ENCODE measurements at places on chromosomes 2 and 18.
A peak's percentile ranks its signal among the peaks of the same experiment; 100 is the strongest.

- H3K27me3 ChIP-seq, result no peaks in the 10 kb centered on the region
These were observed 3.7 kb downstream of the EEF1B2 start for GRCh38 chr2:206163251-206163880.

GRCh38 chr2:13240789-13241487, 524.2 kb downstream of the TRIB2 start:
- DNase-seq, result no peak
- H3K4me1 ChIP-seq, result no peaks in the 10 kb centered on the region
- H3K4me3 ChIP-seq, result no peak overlapping the region
- no peaks in the 10 kb centered on the region for H3K36me3 ChIP-seq

GRCh38 chr2:20242727-20243377, 17.9 kb upstream of the SDC1 start:
- H3K36me3 ChIP-seq, result peaks cover 15% of the 10 kb centered on the region
- H3K4me3 ChIP-seq, result no peak overlapping the region
- no peak for DNase-seq
- H3K4me1 ChIP-seq, result peaks cover 19% of the 10 kb centered on the region
- no peaks in the 10 kb centered on the region for H3K27me3 ChIP-seq

DNA sequence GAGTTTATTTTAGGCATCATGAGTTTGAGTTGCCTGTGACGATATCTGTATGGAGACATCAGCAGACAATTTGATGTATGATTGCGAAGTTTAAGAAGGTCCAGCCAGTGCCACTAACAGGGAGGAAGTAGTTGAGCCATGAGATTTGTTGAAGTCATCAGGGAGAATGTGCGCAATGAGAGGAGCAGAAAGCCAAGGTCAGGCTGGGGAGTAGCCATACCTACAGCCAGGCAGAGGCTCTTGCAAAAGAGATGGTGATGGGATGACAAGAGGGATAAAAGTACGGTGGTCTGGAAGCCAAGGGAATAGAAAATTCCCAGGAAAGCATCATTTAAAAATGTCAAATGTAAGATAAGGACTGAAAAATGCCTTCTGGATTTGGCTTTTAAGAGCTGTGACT, 51.2 kb downstream of the LIMS1 start:
- H3K4me1 ChIP-seq, result peaks cover 22% of the 10 kb centered on the region
- H3K36me3 ChIP-seq, result no peaks in the 10 kb centered on the region
- H3K4me3 ChIP-seq, result no peak overlapping the region

- H3K4me1 ChIP-seq, result peaks cover 10% of the 10 kb centered on the region
- no peak overlapping the region for H3K27ac ChIP-seq
- H3K4me3 ChIP-seq, result no peak overlapping the region
- H3K36me3 ChIP-seq, result no peaks in the 10 kb centered on the region
- no peaks in the 10 kb centered on the region for H3K27me3 ChIP-seq
- DNase-seq, result no peak
These were observed 152.6 kb upstream of the KYNU start for GRCh38 chr2:142724713-142725349.

- DNase-seq, result no peak
- H3K27me3 ChIP-seq, result peaks cover 10% of the 10 kb centered on the region
- peaks cover 15% of the 10 kb centered on the region for H3K4me1 ChIP-seq
These were observed 36.3 kb downstream of the VWA3B start for GRCh38 chr2:98123286-98123685.

- no peaks in the 10 kb centered on the region for H3K27me3 ChIP-seq
- no peak overlapping the region for H3K4me3 ChIP-seq
These were observed 18.2 kb downstream of the WDR35 start for GRCh38 chr2:19971691-19972090.

DNA sequence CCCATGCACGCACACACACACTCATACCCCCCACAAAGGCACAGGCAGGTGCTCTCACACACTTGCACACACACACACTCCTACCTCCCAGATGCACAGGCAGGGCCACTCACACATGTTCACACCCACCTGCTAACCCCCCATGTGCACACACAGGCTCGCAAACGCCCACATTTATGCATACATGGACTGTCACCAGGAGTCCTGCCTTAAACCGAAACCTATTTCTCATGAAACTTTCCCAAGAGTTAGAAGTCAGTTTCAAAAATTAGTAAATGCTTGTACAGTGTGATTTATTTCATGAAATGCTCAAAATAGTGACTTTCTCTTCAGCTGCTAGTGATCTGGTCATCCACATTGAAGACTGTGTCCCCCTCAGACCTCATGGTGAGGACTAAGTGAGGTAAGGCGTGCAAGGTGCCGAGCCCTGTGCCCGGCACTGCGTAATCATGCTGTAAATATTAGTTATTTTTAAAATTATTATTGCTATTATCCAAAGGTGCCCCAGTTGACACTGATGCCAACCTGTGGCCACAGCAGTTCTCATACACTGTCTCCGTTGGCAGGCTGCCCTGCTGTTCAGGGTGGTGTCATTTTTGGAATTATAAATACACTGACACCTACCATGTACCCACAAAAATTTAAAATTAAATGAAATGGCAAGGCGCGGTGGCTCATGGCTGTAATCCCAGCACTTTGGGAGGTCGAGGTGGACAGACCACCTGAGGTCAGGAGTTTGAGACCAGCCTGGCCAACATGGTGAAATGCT, 12.4 kb downstream of the CNNM4 start:
- H3K4me1 ChIP-seq, result no peaks in the 10 kb centered on the region
- DNase-seq, result no peak
- no peaks in the 10 kb centered on the region for H3K27me3 ChIP-seq
- no peak overlapping the region for H3K4me3 ChIP-seq
- no peak overlapping the region for H3K27ac ChIP-seq
- no peaks in the 10 kb centered on the region for H3K36me3 ChIP-seq

DNA sequence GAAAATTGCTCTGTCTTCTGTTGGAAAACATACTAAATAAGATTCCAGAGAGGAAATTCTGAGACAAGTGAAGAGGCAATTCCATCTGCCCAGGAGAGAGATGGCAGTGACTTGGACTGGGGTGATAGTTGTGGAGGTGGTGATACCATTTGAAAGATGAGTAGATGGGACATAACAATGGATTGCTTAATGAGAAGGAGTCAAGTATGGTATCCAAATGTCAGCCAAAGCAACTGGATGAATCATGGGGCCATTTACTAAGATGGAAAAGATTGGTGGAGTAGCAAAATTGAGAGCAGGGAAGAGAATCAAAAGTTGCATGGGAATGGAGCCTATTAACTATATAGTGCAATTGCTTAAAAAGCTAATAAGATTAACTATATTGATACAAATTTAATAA, 222.1 kb downstream of the ETAA1 start:
- no peaks in the 10 kb centered on the region for H3K36me3 ChIP-seq
- DNase-seq, result no peak
- no peak overlapping the region for H3K27ac ChIP-seq
- no peaks in the 10 kb centered on the region for H3K4me1 ChIP-seq
- no peak overlapping the region for H3K4me3 ChIP-seq

DNA sequence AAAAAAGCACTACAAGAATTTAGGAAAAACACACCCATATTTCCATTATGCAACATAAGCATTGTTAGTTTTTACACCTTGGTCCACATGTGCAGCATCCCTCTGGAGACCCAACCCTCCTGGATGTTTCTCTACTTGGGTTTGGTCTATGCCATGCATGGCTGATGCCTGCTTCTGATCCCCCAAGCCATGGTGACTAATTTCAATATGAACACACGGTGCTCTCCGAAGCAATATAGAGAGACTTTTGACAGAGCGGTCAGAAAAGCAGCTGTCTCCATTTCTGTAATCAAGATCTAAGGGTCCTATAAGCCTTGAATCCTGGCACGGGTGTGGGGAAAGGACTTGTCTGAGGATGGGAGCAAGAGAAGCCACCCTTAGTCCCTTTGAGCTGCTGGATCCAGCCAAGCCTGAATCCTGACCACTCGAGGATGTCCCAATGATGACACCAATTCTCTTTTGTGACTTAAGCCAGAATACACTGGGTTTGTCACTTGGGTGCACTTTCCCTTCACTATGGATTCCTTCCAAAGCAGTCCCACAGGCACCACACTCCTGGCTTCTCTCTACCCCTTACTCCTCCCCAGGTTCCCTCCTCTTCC, 91.5 kb downstream of the ACTR2 start:
- H3K4me3 ChIP-seq, result no peak overlapping the region
- no peak for DNase-seq
- no peak overlapping the region for H3K27ac ChIP-seq
- H3K27me3 ChIP-seq, result no peaks in the 10 kb centered on the region

- no peaks in the 10 kb centered on the region for H3K36me3 ChIP-seq
- no peak overlapping the region for H3K27ac ChIP-seq
- no peak for DNase-seq
- H3K4me1 ChIP-seq, result peaks cover 7% of the 10 kb centered on the region
- H3K27me3 ChIP-seq, result peaks cover 5% of the 10 kb centered on the region
These were observed 13.9 kb upstream of the NFATC1 start for GRCh38 chr18:79381811-79382311.

- DNase-seq, result no peak
- no peak overlapping the region for H3K4me3 ChIP-seq
- H3K36me3 ChIP-seq, result no peaks in the 10 kb centered on the region
These were observed 851.4 kb downstream of the BCL11A start for GRCh38 chr2:59702026-59702425.

DNA sequence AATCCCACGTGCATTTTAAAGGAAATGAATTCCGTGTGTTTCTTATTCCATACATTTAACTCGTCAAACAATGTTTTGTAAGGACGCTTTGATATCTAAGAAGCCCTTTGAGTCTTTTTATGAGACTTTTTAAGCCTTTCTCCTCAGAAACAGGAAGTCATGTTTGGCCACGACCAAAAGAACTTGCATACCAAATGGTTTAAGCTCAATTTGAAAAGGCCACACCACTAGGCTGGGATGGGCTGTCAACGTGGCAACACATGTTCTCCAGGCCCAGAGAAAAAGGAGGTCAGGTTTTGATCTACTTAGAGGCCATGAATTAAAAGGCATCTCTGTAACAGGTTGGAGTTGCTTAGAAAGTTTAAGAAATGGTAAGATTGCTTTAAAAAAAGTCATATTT, 441.8 kb downstream of the CMPK2 start:
- H3K4me3 ChIP-seq, result peak overlapping the region; percentile 12
- peaks cover 56% of the 10 kb centered on the region for H3K4me1 ChIP-seq
- DNase-seq, result no peak
- H3K27me3 ChIP-seq, result no peaks in the 10 kb centered on the region

DNA sequence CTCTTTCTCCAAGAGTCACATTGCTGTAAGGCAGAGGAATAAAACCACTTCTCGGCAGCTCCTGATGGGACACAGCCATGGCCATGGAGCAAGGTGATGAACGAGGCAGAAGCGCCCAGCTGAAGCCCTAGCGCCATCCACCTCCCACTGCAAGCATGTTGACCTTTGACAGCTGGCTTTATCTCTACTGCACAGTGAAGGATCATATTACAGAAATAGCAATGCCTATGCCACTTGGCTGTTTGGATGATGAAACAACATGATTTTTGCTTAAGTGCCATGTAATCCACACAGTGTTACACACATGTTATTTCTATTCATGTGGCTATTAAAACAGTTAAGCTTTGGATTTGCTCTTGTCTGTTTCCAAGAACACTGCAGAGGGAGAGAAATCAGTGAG, 167.7 kb downstream of the VAPA start:
- no peak for DNase-seq
- no peaks in the 10 kb centered on the region for H3K27me3 ChIP-seq
- peaks cover 42% of the 10 kb centered on the region for H3K4me1 ChIP-seq
- H3K27ac ChIP-seq, result no peak overlapping the region
- H3K36me3 ChIP-seq, result peaks cover 18% of the 10 kb centered on the region
- H3K4me3 ChIP-seq, result no peak overlapping the region

- H3K4me1 ChIP-seq, result peaks cover 31% of the 10 kb centered on the region
- peak overlapping the region; percentile 98 for H3K27ac ChIP-seq
- no peak overlapping the region for H3K4me3 ChIP-seq
- DNase-seq, result no peak
- H3K36me3 ChIP-seq, result no peaks in the 10 kb centered on the region
These were observed 57.1 kb downstream of the ZFP36L2 start for GRCh38 chr2:43169099-43169945.

DNA sequence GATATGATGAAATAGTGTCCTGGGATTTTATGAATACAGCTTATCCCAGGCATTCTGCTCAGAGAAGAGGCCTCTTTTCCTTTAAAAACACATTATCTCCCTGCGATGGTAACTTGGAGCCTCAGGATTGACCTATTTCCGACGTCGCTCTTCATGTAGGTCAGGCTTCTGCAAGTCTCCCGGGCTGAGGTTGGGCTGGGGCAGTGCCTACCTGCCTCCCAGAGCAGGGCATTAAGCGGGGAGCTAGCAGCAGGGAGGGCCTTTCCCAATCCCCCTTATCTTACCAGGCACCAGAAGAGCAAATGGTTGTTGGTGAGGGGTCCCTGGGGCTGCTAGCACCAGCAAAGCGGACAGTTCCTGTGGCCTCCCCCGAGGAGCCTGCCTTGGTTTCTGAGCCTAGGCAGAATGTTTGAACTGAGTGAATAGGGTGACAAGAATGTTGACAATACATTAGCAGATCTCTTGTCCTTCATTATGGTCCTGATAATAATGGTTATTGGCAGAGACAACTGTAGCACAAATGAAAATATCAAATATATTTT, 60.2 kb downstream of the TRPM8 start:
- peaks cover 28% of the 10 kb centered on the region for H3K4me1 ChIP-seq
- no peak overlapping the region for H3K4me3 ChIP-seq
- H3K27me3 ChIP-seq, result no peaks in the 10 kb centered on the region

DNA sequence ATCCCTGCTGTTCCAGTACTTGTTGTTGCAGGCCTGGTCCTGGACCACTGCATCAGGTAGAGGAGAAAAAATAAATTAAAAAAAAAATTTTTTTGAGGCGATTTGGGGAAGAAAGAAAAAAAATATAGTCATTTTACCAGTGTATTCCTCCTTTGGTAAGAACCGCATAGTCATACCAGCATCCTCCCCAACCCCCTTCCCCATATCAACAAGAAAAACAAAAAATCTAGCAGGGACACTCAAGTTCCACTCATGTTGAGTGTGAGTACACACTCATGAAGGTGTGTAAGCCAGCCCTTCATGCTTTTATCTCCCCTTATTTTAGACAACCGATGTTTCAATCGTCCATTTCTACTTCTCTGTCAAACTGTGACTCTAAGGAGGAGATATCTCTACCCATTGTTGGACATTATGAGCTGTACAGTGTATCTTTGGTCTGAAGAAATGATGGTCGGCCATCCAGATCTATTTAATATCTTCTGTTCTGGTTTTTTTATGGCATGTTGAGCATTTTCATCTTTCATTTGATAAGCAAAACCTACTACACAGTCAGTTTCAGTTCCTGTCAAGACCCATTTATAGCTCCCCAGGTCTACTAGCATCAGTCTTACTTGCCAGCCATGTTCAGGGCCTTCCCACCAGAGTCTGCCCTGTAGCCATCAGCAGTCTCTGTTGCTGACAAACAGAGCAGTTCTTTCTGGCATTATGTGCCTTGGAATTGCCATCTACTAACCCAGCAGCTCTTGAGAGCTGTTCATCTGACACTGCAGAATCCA, 20.0 kb downstream of the ELP2 start:
- DNase-seq, result no peak
- no peak overlapping the region for H3K4me3 ChIP-seq
- H3K27me3 ChIP-seq, result no peaks in the 10 kb centered on the region
- peaks cover 14% of the 10 kb centered on the region for H3K36me3 ChIP-seq
- H3K4me1 ChIP-seq, result no peaks in the 10 kb centered on the region
